Retina (tissue), 1 donor: ENCODE measurements at places on chromosomes 7 and 10.
A peak's percentile ranks its signal among the peaks of the same experiment; 100 is the strongest.

- DNase-seq, result no peak
These were observed 2.2 kb upstream of the GET4 start for GRCh38 chr7:874031-874749.

GRCh38 chr7:80705130-80705781 is 66.8 kb downstream of the CD36 start:
- no peak for DNase-seq

GRCh38 chr10:20492447-20492846 is 404.7 kb downstream of the NEBL start:
- no peak for DNase-seq

DNA sequence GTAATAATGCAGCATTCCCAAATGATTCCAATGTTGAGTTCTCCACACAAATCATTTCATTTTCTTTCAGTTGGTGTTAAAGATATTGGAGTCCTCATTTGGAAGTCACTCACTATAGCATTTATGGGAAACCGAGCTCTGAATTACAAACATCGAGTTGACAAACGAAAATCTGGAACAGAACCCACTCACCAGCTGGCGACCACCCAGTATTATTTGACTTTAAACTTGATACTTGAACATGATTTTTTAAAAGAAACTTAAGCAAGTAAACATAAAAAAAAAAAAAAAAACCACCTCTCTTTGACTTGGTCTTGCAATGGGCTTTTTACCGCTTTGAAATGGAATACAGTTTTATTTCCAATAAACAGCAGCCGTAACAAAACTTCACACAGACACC is 576.6 kb upstream of the C7orf33 start:
- no peak for DNase-seq

DNA sequence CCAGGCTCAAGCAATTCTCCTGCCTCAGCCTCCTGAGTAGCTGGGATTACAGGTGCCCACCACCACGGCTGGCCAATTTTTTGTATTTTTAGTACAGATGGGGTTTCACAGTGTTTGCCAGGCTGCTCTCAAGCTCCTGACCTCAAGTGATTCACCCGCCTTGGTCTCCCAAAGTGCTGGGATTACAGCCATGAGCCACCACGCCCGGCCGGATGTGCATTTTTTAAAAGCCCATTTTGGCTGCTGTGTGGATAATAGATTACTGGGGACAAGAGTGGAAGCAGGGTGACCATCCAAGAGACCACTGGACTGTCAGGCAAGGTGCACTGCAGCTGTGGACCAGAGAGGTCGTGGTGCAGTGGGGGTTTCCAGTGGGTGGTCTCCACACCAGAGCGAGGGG is 21.4 kb downstream of the HKDC1 start:
- no peak for DNase-seq

- no peak for DNase-seq
These were observed 213.0 kb downstream of the SEC23IP start for GRCh38 chr10:120105492-120105891.

- DNase-seq, result no peak
These were observed 66.3 kb downstream of the SHOC2 start for GRCh38 chr10:110985497-110986275.

DNA sequence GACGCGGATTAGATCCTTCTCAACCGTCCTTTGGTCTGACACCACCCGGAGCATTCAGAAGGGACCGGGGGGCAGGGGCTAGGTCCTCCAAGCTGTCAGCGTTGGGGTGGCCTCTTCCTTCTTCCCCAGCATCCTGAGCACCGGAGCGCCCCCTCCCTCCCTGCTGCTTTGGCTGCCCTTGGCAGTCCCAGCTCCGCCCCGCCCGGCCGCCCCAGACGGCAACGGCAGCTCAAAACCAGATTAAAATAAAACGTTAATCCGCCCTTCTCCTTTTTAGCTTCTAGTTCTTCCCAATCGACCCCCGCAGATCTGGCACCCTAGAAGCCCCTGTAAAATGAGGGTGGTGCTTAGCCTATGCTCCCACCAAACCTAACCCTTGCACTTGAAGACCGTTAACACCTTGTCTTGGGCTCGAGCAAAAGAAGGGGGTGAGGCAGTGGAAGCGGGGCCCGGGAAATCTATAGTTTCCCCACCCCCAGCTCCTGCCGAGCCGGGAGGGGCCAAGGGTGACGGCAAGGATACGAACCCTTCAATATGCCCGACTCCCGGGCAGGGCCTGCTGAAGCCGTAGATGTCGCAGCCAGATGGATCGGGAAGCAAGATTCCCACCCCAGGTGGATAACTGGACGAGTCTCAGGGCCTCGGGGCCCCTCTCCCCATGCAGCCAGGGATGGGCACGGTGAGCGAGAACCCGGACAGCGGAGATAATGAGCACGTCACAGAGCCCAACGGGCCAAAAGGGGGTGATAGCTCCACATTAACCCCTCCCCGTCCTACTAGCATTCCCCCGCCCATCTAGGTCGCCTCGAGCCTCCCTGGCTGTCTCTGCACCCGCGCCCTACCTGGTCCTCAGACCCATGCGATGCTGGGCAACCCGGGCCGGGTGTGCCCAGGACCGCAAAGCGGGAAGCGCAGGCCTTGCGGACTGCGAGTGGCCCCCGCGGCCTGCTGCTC is 169.7 kb downstream of the NRF1 start:
- DNase-seq, result peak; percentile 65

GRCh38 chr10:45355494-45355893 is 18.5 kb upstream of the ALOX5 start:
- no peak for DNase-seq

DNA sequence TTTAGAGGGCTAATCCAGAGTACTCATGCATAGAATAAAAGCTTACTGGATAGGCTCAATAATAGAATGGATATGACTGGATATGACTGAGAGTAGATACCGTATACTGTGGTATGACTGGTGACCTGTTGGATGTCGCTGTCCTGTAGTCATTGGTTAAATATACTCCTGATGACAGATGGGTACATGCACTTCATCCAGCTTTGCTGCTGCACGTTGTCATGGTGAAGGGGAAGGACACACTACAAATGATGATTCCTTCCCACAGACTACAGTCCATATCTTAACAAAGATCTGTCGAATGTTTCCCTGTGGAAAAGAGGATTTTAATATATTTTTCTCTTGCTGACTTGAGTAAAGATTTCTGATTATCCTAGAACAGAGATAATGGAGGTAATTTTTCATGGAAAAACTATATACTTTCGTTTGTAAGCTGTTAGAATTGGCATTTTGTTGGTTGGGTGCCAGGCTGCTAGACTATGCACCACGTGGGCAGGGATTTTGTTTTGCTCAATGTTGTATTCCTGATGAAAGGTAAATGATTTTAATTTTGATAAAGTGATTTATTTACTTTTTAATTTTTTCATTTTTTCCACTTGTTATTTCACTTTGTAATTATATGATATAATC is 97.3 kb downstream of the PPP1R9A start:
- no peak for DNase-seq

- DNase-seq, result no peak
These were observed 641.7 kb downstream of the TNS3 start for GRCh38 chr7:46940178-46940577.

GRCh38 chr10:13190816-13191215 is 29.5 kb downstream of the MCM10 start:
- no peak for DNase-seq

GRCh38 chr10:129771991-129772431 is 192.1 kb downstream of the EBF3 start:
- DNase-seq, result no peak

DNA sequence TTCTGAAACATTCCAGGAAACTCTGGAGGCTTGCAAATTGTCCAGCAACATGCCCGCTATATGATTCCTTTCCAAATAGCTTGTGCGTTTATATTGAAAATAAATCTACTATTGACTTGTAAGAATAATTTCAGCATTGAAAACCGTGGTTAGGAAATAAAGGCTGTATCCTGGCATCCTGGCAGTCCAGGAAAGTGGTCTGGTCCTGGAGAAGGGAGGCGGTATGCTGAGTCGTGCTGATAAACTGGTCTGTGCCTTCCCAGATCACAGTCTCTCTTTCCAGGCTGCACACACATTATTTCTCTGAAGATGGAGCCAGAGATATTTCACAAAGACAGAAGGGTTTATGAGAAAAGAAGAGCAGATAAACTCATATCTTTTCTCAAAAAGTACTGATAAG is 350.1 kb upstream of the COBL start:
- no peak for DNase-seq

DNA sequence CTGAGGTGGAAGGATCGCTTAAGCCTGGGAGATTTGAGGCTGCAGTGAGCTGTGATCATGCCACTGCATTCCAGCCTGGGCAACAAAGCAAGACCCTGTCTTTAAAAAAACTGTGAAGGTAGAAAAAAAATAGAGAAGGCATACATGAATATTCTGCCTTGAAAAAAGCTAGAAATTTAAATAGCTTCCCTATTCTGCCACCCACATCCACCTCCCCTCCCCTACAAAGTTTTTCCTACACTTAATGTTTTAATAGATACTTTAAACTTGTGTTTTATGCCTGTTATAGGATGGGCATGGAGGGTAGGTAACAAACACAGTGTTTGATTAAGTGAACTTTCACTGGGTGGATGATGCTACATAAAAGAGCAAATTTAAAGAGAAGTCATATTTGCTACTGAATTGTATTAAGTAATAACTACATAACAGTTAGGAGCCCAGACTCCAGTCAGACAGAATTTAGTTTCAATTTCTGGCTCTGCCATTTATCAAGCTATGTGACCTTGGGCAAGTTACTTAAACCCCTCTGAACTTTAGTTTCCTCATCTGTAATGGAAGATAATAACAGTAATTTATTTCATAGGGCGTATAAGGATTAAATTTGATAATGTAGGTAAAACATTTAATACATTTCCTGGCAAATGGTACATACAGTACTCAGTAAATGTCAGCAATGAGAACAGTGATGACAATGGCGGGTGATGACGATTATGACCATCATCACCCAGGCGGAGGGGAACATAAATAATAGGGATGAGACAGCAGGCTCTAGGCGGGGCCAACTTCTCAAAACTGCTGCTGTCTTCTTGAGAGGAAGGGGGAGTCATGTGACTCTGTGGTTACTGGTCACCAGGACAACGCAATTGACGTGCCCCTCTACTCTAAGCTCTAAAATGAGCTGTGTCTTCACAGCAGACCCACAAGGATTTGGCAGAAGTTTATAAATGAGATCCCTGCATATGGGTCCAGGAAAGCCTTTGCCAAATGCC is 15.8 kb downstream of the DNMBP start:
- DNase-seq, result no peak

GRCh38 chr7:156993925-156994235 is 16.6 kb downstream of the MNX1 start:
- DNase-seq, result no peak
